HAP-1 (cell line): ENCODE measurements at places on chromosomes 5 and 9.

- DNase-seq = no peak
Observed at GRCh38 chr9:86723346-86723745, 224.0 kb downstream of the GAS1 start.

- peak; percentile 82 for DNase-seq
Observed at GRCh38 chr9:33452828-33453271, 5.5 kb upstream of the AQP3 start.

- DNase-seq = no peak
Observed at GRCh38 chr5:103929338-103930013, 366.9 kb upstream of the NUDT12 start.

- no peak for DNase-seq
Observed at GRCh38 chr9:101897196-101897595, 158.7 kb upstream of the GRIN3A start.

DNA sequence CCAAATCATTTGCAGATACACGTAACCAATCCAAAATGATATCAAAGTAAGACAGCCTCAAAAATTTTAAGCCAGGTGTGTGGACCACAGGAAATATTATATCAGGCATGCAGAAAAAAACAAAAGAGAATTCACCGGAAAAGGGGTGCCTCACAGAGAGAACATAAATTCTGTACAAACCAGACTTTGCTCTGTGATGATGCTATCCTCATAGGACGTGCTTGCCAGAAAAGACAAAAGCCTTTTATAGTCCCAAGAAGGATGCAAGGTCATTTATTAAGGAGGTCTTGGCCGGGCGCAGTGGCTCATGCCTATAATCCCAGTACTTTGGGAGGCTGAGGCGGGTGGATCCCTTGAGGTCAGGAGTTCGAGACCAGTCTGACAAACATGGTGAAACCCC is 16.8 kb upstream of the ATP6V1G1 start:
- DNase-seq = no peak

GRCh38 chr5:73214996-73215395 is 42.0 kb downstream of the TMEM174 start:
- DNase-seq = no peak

DNA sequence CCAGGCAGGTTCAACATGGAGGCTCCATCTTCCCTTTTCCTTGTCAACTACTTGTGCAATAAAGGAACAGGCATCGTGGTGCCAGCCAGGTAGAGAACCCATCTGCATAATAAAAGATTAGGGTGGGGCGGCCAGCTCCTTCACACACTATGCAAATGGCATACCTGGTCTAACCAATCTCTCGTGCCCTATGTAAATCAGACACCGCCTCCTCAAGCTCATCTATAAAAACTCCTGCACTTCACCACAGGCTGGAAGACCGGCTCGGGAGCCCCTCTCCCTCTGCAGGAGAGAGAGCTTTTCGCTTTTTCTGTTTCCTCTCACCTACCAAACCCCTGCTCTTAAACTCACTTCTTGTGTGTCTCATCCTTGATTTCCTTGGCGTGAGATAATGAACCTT is 244.3 kb upstream of the PUM3 start:
- peak; percentile 8 for DNase-seq

DNA sequence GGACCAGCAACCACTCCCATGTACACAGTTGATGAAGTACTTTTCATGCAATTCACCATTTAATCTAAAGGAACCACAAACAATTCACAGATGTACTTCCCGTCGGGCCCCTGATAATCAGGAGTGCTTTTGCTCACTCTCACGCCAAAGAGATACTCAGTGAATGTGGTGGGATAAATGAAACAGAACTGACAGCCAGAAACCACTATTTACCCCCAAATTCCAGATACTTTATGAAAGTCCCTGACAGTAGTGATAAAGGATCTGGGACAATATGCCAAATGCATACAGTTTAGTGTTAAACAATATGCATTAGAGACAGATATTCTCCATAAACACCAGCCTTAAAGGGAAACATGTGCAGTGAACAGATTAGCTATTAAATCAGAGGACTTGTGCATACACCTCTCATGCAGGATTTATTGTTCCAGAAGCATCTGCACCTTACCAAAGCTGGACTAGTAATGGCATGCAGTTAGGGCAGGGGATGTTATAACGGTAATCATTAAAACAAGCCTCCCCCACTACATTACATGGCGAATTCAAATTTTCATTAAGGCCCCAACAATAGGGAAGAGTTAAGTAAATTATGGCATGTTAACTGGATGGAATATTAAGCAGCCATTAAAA is 74.0 kb upstream of the SLC25A51 start:
- no peak for DNase-seq

- no peak for DNase-seq
Observed at GRCh38 chr5:96977228-96977627, 41.3 kb downstream of the LNPEP start.
